ENCODE measurements at places on chromosomes 7 and 10. TPM values are rescaled to one million over a fixed set of nuclear protein-coding genes. Genes with fewer than 3 reads are reported as not detected.

- no peak for DNase-seq
Observed at GRCh38 chr10:104492329-104492940, 138.8 kb downstream of the CFAP58 start.

DNA sequence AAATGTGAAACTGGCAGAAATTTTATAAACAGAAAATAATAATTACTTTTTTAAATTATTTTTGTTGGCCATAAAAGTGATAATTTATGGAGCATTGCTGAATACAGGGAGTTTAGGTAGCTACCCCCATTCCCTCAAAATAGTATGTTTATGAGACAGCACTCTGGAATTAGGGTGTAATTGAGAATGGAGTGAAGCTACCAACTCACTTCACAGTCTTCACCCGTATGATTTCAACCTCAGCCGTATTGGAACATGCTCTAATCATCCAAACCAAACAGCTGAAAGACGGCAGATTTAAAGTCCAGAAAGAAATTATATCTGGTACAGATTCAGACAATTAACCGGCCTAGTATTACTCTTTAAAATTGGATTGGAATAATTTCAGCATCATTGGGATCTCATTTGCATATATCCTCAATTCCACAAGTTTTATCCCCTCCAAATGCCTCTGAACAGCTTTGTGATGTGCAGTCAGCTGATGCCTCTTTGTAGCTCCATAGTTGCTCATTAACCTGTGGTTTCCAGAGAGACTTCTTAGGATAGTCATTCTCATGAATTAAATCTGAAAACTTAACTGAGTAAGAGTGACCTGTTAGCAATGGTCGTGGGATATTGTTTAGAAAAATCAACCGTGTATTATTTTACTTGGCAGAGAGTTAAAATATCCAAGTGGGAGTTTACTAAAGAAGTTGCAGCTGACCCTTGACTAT is 59.1 kb upstream of the GJD4 start:
- DNase-seq, result no peak

DNA sequence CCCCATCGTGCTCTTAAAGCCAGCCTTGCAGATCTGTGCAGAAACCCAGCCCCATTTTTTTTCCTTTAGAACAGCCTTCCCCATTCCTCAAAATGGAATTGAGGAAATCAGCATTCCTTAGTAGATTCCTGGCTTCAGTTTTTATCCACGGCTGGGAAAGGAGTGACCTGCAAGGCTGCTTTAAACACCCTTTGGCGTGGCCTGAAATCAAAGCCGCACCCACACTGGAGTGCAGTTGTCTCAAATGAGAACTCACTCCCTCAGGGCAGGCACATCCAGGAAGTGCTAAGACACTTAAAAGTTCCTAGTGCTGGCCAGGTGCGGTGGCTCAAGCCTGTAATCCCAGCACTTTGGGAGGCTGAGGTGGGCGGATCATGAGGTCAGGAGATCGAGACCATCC is 34.8 kb downstream of the HTR5A start:
- no peak for DNase-seq

GRCh38 chr10:10208196-10208595 is 809.5 kb upstream of the CELF2 start:
- no peak for DNase-seq

DNA sequence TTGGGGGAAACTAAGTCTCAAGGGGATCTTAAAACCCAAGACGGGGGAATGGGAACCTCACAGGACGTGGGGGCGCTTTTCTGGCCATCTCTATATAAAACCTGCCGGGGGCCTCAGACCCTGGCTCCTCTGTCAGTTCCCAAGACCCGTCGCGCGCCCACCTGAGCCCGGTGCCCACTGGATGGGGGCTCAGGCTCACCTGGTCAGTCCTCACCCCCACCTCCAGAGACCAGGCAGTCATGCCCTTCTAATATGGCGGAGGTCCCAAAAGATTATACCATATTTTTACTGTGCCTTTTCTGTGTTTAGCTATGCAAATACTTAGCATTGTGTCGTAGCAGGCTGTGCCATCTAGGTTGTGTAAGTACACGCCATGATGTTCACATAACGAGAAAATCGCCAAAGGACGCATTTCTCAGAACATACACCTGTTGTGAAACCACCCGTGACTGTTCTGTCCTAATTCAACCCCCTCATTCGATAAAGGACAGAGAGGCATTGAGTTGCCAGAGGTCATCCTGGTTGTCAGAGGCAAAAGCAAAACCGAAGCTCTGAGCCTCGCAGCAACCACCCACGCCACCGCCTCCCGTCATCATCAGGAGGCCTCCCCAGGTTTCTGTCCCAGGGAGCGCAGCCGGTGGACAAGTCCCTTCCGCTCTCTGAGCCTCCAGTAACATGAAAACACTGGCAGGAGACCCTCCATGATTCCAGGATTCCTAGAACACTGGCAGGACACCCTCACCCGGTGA is 28.9 kb downstream of the OAT start:
- no peak for DNase-seq

ANTXRL gene
- total RNA-seq, result not detected

CDC14C gene
- total RNA-seq, result not detected

KCNIP2 gene
- total RNA-seq, result 11.6 TPM

EVX1 gene
- total RNA-seq, result not detected

MEOX2 gene
- total RNA-seq, result not detected
